ENCODE measurements at places on chromosomes 11 and 22.

DNA sequence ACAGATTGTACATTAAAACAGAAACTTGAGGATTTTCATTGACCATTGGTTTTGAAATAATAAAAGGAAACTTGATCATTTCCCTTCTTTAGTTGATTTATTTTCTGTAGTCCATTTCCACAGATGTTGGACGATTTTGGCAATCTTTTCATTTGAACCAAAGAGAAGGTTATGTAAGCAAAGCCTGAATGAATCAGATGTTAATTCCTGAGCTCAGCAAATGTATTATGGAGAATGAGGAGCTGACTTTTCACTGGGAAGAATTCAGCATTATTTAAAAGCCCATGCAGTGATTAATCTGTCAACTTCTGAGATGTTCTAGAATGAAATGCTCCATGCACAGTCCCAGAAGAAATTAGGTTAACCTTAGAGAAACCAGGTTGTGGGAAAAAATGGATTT, 29.0 kb downstream of the ELMOD1 start:
- no peak for DNase-seq

GRCh38 chr11:104979839-104980238, 11.5 kb upstream of the CASP4 start:
- no peak for DNase-seq

DNA sequence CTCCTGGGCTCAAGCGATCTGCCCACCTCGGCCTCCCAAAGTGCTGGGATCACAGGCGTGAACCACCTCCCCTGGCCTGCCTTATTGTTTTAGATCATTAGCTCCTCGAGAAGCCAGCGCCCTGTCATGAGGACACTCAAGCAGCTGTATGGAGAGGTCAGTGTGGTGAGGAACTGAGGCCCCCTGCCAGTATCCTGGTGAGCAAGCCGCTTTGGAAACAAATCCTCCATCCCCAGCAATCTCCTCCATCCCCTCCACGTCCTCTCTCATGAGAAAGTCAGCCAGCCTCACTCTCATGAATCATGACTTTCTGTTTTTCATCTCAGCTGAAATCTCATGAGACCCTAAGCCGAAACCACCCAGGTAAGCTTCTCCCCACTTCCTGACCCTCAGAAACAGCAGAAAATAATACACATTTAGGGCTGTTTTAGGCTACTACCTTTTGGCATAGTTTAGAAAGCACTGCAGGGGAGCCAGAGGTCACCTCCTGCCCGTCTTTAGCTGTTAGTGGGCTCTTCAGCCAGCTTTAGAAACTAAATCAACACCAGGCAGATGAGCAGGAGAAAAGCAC, 56.0 kb downstream of the CTTN start:
- DNase-seq: no peak

DNA sequence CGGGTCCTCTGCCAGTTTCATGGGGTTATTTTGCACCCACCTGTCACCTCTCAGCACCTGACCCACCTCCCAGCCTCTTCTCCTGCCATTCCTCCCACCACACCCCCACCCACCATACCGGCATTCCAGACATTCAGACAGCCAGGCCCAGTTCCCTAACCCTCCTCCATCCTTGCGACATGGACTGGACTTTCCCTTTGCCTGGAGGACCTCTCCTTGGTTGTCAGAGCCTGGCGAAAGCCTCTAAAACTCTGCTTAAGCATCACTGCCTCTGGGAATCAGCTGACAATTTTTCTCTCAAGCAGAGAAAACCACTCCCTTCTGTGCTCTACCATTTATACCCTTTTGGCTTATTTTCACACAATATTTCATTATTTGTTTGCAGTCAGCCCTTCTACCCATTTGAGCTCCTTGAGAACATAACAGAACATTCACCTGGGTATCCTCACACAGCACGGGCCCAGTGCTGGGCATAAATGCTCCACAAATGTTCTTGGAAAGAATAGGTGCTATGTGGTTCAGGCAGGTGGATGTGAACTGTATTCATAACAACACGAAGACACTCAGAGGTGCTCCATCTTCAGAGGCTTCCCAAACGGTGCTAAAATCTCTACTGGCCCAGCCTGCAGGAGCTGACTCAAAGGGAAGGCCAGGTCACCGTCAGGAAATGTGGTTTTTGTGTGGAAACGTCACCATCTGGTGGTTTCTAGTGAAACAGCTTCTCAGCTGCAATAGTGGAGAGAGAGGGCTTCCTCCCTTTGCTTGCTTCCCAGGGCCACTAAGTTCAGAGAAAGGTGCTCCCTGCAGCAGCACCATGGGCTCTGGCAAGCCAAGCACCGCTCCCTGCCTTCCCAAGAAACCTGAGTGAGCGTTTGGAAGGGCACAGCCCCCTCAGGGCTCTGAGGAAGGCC, 10.4 kb downstream of the SPATA19 start:
- no peak for DNase-seq

DNA sequence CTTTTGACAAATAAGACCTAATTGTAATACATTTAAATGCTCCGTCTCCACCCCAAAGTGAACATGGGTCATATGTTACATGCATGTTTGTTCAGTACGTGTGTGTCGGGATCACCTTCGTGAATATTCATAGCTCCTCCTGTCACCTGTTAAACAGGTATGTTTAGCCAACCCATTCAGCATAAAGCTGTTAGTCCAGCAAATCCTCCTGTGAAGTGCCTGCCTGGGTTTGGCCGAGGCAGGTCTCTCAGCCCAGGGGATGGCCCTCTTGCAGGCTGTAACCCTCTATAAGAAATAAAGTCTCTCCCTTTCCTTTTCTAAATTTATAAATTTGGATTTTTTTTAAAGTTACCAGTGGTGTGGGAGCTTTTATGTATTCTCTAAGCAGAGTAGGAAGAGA, 38.9 kb upstream of the NTM start:
- DNase-seq: no peak

DNA sequence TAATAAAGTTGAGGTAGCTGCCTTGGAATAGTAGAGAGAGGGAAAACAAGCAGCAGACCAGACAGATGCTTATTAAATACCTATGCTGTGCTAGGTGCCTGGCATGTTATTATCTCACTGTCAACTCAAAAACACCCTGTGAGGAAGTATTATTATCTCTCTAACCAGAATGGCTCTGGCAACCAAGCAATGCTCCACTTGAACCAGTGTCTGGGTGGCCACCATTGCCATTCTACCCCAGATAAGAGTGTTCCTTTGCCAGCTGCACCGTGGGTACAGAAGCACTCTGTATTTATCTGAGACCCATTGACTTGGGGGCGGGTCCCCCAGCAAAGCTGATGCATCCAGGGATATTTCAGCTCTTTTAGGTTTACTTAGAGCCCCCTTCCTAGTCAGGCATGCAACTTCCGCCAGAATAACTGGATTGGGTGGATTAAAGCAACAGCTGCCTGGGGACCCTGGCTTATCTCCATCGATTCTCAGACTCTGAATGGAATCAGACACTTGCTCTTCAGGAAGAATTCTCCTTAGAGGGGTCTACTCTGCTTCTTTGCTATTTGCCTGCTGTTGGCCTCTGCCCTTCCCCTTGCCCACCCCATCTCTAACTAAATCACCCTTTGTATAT, 49.1 kb downstream of the RCN1 start:
- no peak for DNase-seq

DNA sequence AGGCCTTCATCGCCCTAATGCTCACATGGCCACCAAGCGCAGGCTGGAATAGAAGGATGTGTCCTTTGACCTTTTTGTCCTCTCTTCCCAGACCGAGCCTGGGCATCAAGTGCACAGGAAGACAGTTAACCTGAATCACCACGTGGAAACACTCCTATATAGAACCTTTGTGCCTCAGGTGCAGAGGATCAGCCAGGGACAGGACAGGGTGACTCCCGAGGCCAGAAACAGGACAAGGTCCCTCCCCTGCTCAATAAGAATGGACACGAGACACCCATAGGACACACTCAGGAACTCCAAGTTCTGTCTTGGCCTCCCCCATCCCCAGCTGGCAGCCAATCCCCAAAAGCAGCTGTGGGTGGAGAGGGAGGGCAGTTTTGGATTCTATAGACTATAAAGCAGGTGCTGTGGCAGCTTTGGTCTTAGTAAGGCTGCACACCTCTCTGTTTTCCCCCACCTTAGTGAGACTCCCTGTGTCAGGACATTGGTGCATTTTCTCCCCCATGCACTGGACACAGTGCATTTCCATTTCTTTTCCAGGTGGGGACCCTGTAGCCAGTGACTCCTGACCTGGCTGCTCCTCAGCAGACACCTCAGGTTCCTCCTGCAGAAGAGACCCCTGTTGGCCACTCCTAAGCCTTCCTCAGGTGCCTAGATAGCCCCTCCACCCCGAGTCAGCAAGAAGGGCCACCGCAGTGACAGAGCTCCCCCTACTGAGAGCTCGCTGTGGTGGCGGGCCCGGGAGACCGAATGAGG, 43.6 kb upstream of the POU2AF1 start:
- DNase-seq: no peak

GRCh38 chr11:74672956-74673692, 58.1 kb downstream of the CHRDL2 start:
- DNase-seq: no peak

DNA sequence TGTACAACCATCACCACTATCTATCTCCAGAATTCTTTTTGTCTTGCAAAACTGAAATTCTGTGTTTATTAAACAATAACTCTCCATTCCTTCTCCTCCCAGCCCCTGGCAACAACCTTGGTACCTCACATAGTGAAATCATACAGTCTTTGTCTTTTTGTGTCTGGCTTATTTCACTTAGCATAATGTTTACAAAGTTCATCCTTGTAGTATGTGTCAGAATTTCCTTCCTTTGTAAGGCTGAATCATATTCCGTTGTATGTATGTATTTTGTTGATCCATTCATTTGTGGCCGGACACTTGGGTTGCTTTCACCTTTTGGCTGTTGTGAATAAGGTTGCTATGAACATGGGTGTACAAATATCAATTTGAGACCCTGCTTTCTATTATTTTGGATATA, 243.7 kb upstream of the TBCEL start:
- no peak for DNase-seq

DNA sequence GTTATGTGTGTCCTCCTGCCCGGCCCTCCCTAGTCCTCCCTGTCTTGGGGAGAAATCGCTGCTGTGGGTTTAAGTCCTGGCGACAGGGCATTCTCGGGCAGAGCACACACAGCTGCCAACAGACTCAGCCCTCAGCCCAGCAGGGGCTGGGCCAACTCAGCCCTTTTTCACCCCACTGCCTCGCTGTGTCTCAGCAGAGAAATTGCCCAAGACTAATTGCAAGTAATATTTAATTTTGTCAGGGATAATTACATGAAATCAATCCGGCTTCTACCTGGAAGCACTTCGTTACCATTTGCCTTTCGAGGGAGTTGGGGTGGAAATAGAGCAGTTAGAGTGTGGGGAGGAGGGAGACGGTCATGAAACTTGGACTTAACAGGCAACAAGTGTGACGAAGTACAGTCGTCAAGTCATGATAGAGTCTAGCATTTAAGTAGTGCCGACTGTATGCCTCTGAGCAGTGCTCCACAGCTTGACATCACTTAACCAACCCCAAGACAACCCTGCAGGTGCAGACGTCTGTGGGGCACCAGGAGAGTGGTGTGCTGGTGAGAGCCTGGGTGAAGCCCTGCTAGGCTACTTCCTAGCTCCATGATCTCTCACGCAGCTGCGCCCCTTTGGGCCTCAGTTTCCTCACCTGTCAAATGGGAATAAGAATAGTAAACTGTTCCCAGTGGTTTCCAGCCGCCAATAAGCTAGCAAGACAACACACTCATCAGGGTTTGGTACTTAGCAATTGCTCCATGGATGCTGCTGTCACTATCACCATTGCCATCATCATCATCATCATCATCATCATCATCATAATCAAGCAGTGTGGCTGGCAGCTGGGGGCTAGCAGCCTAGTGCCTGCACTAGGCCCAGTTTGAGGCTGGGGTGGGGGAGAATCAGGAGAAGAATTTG, 29.2 kb downstream of the MN1 start:
- no peak for DNase-seq

- no peak for DNase-seq
Measured at GRCh38 chr22:43338766-43339345, 4.3 kb downstream of the SCUBE1 start.

GRCh38 chr22:26564181-26564580, 25.8 kb downstream of the TPST2 start:
- DNase-seq: no peak

GRCh38 chr22:20494978-20495860, at the start of gene KLHL22:
Gene KLHL22, minus strand, starts transcription at chr22:20495795. Its CDS starts 6,584 bp downstream, at chr22:20489211.
- DNase-seq: peak; percentile 70

DNA sequence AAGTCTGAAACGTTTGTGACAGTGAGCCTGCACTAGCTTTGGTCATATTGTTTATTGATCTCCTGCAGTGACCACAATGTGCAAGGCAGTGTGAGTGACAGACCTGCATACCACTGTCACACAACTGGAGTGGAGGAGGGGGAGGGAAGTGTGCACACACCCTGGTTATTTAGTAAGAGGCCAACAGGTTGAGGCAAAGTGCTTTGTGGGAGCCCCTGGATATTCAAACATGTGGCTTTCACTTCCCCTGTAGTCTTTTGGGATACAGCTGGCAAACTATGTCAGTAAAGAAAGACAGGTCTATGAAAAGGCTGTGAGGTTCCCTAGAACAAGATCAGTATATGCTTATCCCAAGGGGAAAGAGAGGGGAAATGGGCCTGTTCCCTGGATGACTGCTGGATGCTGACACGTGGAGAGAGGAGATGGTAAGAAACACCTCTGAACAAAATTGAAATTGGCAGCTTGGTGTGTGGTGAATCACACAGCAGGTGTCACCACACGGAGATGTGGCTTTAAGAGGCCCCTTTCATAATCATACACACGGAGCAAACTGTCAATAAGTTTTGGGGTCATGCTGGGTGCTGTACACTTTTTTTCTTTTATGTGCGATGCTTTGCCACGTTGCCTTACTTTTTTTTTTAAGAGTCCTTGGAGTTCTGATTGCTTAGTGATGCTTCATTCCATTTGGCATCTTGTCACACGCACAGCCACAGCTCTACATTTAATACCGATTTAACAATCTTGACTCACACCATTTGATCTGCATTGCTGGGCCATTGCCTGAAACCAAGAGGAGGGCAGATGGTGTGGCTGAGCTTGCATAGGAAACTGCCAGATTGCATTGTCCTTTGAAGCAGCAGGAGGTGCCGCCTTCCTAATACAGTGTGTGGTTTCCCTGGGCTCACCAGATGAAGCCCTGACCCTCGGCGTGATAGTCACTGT, 11.3 kb downstream of the OSBP2 start:
- no peak for DNase-seq

- DNase-seq: no peak
Measured at GRCh38 chr22:18990355-18991137, 54.5 kb upstream of the PRODH start.

- peak; percentile 12 for DNase-seq
Measured at GRCh38 chr22:27420817-27421361, 380.7 kb downstream of the MN1 start.

- DNase-seq: no peak
Measured at GRCh38 chr11:47399860-47400767, 8.3 kb upstream of the SLC39A13 start.

GRCh38 chr11:123587044-123587443, 67.4 kb downstream of the SCN3B start:
- DNase-seq: no peak
